ENCODE measurements at places on chromosomes 5 and 9.

DNA sequence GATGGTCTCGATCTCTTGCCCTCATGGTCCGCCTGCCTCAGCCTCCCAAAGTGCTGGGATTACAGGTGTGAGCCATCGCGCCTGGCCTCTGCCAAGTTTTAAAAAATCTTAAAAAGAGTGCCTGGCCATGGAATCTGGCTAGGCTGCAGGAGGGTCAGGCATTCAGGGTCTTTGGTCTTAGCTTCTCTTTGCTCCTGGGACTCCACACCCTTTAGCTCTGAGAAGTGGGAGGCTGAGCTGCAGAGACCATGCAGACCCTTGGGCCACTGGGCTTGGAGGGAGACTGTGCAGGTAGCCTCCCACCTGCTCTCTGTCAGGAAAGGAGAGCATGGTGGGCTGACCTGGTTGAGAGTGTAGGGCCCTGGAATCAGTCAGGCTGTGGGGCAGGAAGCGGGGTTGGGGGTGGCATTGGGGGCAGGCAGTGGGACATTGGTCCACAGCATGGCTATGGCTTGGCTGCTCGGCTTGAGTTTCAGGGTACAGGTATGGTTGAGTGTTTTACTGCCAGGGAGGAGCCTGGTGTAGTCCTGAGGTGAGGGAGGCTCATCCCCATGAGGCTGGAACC is 20.8 kb downstream of the PHF2 start:
- DNase-seq, result no peak

- DNase-seq, result no peak
Observed at GRCh38 chr9:78368236-78368635, 71.3 kb downstream of the PSAT1 start.

DNA sequence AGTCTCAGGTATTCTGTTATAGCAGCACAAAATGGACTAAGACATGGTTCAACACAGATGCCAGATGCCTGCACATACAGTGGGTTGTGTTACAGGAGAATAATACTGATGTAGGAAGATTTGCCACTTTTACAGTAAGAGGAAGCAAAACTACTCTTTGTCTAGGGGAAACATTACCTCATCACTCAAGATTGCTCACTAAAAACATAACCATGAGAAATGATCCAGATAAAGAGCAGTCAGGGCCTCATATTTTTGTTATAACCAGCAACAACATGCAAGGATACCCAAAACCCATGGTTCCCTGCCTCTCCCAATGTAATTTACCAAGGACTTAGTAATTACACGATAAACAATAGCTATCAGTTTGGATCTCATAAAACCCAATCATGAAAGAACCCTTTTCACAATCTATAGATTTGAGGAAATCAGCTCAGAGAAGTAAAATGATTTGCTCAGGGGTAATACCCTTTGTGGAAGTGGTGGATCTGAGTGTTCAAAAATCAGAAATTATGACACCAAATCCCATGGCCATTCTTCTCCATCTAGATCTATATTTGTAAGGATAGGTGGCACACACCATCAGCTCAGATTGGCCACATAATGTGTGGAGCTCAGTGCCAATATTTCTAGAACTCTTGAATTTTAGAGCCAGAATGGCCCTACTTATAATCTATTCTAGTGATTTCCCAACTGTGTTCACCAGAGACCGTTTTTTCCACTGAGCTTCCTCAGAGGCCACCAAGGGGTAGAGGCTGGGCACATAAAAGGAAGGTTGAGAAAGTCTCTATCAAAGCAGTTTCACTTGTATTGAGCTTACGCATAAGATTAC is 27.8 kb downstream of the DPYSL3 start:
- DNase-seq, result no peak

- DNase-seq, result no peak
Observed at GRCh38 chr9:131915181-131915580, 164.5 kb downstream of the MED27 start.

- no peak for DNase-seq
Observed at GRCh38 chr9:129909851-129910250, 74.6 kb downstream of the USP20 start.

DNA sequence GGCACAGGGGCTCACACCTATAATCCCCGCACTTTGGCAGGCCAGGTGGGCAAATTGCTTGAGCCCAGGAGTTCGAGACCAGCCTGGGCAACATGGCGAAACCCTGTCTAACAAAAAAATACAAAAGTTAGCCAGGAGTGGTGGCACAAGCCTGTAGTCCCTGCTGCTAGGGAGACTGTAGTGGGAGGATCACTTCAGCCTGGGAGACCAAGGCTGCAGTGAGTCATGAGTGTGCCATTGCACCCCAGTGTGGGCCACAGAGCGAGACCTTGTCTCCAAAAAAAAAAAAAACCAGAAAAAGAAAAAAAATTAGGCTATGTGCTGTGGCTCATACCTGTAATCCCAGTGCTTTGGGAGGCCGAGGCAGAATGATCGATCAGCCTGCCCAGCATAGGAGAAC is 58.5 kb upstream of the EIF4EBP3 start:
- DNase-seq, result no peak

DNA sequence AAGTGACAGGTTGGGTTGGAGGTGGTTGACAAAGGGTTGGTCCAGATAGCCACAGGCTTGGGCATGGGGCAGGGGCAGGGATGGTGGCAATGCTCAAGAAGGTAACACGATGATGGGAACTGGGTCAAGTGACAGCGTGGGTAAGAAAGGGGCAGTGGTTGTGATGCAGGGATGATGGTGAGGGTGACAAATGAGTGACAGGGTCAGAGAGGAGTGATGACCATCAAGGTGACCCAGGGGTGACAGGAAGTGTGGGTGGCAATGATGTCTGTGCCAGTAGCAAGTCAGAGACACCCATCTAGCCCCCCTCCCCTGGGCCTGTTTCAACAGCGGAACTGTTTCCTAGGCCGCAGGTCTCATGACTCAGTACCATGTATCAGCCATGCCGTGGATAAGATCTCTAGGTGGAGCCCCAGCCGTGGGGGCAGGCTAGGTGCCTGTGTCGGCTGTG is 20.5 kb downstream of the AQP3 start:
- DNase-seq, result no peak
